Osteoblast (primary cell): ENCODE measurements at places on chromosomes 3 and 15. TPM values are rescaled to one million over a fixed set of nuclear protein-coding genes. Genes with fewer than 3 reads are reported as not detected.

Gene IL20RB
- 1.2 and 1.8 TPM in 2 replicates for total RNA-seq

Gene GP9
- total RNA-seq, result not detected in 2 replicates

Gene MESP1
- total RNA-seq, result under 0.01 TPM in 2 replicates

Gene APOD
- total RNA-seq, result 0.88 and 1.4 TPM in 2 replicates

Gene MYD88
- 8.7 and 10.3 TPM in 2 replicates for total RNA-seq

Gene ERICH6
- total RNA-seq, result under 0.01 and 0.29 TPM in 2 replicates

Gene GABRR3
- not detected in 2 replicates for total RNA-seq

Gene CFAP91
- 0.36 and 0.59 TPM in 2 replicates for total RNA-seq

Gene KNG1
- not detected in 2 replicates for total RNA-seq

Gene GREM1
- 457 and 499 TPM in 2 replicates for total RNA-seq

Gene BRPF1
- 14.1 and 14.5 TPM in 2 replicates for total RNA-seq

Gene FAM227B
- 4.3 and 6.2 TPM in 2 replicates for total RNA-seq

Gene OR5K2
- not detected in 2 replicates for total RNA-seq
